Keratinocyte (primary cell): ENCODE measurements at places on chromosomes 3 and 15.
A peak's percentile ranks its signal among the peaks of the same experiment; 100 is the strongest.

DNA sequence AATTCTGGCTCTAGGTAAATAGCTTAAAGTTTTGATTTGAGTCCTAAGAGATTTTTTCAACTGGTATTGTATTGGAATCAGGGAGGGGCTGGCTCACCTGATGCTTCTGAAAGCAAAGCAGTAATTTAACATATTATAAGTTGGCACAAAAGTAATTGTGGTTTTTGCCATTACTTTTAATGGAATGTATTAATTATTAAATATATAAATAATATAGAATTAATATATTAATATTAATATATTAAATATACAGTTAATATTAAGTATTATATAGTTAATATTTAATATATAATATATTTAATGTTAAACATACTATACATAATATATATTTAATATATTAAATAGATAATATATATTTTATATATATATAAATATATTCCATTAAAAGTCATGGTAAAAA lies 10.4 kb downstream of the RSRC1 start:
- DNase-seq, result no peak

DNA sequence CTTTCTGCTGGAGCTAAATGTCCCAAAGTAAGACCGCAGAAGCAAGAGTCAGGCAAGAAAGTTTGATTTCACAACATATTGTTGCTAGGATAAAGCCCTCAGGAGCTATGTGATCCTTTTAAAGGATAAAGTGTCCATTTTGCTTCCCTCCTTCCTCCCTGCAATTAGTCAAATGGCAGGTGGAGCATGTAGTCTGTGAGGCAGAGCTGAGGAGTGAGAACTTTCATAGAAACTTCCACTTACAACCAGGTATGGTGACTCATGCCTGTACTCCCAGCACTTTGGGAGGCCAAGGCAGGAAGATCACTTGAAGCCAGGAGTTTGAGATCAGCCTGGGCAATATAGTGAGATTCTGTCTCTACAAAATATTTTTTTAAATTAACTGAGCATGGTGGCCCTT lies 25.2 kb upstream of the RHCG start:
- no peak for DNase-seq

- DNase-seq, result no peak
Observed at GRCh38 chr3:2589336-2589969, 490.8 kb downstream of the CNTN4 start.

- no peak for DNase-seq
Observed at GRCh38 chr15:74589826-74590225, 25.8 kb upstream of the CLK3 start.

GRCh38 chr3:138180375-138181029 lies 5.8 kb upstream of the DBR1 start:
- no peak for DNase-seq

DNA sequence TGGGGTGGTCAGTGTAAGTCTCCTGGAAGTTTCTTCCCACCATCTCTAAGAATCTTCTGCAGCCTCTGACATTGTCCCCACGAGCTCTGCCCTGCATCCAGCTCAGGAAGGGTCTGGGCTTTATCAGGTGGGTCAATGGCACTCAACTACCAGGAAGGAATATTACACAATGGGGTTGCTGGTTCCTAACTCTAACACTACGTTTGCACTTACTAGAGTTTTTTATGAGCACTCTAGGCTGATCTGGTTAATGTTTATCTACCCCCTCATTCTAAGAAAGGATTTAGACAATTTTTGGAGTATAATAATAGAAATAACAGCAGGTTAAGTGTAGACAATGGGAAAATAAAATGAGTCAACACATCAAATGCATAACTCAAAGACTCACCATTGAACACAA lies 411.1 kb upstream of the RGMA start:
- no peak for DNase-seq

DNA sequence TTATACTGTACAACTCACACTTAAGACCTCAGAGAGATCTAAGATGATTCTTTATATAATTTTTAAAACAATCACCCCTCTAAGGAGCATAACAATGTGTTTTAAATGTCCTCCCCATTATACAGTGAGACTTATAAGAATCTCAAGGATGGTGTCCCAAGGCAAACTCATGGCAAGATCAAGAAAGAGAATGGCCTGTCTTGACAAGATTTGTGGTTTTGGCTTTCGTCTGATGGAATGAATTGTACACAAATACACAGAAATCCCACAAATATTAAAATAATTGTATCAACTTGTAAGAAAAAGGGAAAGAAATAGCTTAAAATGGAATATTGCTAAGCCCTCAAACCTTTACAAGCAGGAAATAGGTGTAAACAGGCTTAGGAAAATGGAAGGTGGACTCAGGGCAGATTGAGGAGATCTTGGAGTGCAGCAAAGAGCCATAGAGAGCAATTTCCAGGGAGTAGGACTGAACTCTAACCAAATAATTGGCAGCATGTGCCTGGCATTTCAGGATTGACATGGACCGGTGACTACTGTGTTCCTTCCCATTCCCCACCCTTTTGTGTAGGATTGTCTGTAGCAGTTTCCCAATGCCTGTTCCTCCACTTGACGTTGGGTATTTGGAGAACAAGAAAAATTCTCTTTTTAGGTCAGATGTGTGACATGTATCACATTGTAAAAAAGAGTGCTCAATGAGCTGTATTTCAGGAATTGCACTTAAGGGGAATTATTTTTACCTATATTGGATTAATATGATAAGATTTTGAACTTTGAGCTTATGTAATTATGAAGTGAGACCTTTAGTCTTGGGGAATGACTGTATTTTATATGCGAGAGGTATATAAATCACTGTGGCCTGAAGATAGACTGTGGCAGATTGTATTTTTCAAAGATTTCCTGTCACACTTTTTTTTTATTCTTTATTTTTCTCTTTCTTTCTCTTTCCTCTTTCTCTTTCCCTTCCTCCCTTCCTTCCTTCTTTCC lies 317.8 kb upstream of the SLITRK3 start:
- DNase-seq, result no peak

- no peak for DNase-seq
Observed at GRCh38 chr3:5227812-5228211, 40.3 kb downstream of the EDEM1 start.

DNA sequence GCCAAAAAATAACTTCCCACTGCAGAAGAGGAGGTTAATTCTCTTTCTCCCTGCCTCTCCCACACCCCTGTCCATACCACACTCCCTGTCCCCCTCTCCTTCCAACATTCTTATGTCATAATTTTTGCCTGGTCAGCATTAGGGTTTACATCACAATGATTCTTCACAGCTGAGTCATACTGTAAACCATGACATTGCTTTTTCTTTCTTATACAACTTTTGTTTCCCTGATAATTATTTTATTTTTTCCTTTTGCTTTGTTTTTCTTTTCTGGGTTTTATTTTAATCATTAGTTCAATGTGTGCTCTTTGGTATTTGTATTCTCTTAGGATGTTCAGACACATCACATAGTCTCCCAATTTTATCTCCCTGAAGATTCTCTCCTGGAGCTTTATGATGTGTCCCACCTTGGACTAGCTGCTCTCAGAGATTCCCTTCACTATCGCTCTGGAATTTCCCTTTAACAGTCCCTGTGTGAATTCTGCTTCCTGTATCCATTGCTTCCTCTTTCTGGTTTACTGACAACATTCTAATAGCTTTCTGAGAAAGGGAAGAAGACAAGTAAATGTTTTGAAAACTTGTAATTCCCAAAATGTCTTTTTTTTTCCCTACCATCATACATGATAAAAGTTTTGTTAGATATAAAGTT lies 70.7 kb downstream of the SOX2 start:
- DNase-seq, result peak; percentile 4

DNA sequence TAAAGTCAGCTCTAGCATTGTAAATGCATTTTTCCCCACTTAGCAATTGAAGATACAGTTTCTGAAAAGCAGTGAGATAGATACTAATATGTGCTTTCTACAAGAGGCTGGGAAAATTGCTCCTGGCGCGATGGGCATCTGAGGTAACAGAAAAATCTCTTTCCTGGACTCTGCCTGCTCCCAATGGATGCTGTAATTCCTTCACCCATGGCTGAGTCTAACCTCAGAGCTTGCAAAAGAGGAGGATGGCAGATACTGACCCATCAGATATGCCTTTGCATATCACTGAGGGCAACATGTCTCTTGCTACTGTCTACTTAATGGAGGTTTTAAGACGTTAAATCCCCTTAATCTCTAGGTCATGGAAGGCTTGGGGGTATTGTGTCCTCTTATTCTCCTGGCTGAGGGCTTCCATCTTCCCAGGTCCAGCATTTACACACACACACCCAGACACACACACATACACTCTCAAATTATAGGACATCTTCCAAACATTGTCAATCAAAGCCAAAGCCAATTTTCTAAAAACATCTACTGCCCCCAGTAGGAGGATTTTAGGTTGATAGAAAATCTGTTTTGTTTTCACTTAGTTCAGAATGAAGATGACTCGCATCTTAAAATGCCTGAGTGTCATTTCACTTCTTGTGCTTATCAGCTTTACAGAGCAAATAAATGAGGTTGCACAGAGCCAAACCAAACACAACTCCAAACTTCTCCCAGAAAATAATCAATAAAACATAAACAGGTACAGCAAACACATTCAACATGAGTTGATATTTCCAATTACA lies 2.4 kb downstream of the TRPM1 start:
- no peak for DNase-seq

DNA sequence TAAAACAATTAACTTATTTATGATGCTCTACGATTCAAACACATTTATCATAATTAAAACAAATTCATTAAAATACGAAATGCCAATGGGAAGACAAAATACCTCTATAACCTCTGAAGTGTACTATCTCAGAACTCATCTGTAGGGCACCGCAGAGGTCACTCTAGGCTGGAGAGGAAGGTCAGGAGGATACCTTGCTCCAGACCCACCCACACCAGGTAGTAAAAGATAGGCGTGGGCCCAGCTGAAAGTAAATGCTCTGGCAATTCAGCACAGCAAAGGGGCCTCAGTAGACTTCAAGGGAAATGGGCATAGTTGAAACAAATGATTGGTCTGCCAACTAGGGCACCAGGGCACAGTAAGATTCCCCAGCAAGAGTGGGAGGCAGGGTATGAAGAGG lies 26.0 kb upstream of the SPPL2A start:
- no peak for DNase-seq

- no peak for DNase-seq
Observed at GRCh38 chr3:130741946-130742610, 4.6 kb downstream of the PIK3R4 start.

GRCh38 chr3:54213907-54214306 lies 91.6 kb downstream of the CACNA2D3 start:
- no peak for DNase-seq

DNA sequence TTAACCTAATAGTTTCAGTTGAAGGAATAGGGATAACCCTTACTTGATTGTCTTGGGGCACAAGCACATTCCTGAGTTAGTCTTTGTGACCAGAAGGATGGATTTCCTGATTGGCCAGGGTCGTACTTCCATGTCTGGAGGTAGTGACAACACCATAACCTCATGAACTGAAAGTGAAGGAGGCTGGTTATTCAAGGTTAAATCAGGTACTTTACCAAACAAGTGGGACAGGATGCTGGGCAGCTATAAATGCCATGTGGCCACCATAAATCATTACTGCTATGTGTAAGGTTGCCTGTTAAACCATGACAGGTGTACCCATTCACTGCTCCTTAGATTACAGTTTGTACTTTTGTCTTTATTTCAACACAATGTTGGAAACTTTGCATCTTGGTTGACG lies 128.3 kb upstream of the SAMMSON start:
- DNase-seq, result no peak

DNA sequence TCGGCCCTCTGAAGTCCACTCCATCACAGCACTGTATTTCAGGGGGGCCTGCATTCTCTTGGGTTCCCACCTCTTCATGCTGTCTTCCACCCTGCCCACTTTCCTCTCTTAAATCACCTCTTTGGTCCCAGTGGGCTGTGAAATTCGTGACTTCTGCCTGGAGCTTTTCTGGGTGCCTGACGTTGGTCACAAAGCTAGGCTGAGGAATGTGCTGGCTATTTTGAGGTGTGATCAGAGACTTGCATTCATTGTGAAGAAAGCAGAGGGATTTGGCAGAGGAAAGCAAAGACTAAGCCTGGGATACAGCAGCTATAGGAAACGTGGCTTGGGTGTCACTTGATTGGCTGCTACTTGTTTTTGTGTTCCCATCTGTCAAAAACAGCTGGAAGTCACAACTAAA lies 202.5 kb downstream of the SATB1 start:
- no peak for DNase-seq

GRCh38 chr15:31314380-31314779 lies 12.3 kb upstream of the KLF13 start:
- no peak for DNase-seq
